Mucosa of gallbladder (tissue), 1 donor: ENCODE measurements at places on chromosomes 7 and 10. TPM values are rescaled to one million over a fixed set of nuclear protein-coding genes. Genes with fewer than 3 reads are reported as not detected.

DNA sequence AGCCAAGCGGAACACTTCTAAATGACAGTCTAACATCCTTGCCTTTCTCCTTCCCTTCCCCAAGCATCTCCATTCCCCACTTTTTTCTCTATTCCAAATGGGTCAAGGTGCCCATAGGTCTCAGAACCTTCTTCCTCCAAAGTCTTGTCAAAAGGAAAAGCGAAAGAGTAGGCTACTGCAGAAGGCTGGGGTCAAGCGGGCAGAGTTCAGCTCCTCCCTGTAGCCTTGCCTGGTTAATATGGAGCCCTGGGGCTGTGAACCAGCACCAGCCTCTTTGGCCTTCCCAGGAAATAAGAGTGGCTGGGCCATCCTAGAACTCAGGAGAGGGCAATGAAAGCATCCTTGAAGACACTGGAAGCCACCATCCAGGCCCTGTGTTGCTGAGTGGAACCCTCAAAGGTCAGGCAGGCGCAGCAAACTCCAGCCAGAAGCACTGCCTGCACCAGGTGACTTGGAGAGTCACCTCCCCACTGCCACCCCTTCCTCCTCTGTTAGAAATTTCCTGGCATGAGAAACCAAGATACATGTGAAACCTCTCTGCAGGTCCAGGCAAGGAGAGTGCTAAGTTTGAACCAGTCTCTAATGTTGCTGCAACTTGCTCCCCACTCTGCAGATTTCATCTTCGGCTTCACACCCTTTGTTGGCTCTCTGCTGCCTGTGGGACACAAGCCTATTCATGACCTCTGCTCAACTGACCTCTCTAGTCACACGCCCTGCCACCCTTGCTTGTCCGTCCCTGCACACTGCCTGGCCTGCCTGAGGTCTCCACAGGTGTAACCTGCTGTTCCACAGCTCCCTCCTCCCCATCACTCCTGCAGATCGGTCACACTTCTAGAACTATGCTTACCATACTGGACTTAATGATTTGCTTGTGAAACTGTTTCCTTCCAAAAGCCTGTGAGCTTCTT, 74.9 kb downstream of the SH3PXD2A start:
- no peak for DNase-seq

GRCh38 chr10:26755443-26755903, 58.0 kb downstream of the PDSS1 start:
- no peak for DNase-seq

- no peak for DNase-seq
Measured at GRCh38 chr10:95177429-95177828, 16.6 kb upstream of the ACSM6 start.

DNA sequence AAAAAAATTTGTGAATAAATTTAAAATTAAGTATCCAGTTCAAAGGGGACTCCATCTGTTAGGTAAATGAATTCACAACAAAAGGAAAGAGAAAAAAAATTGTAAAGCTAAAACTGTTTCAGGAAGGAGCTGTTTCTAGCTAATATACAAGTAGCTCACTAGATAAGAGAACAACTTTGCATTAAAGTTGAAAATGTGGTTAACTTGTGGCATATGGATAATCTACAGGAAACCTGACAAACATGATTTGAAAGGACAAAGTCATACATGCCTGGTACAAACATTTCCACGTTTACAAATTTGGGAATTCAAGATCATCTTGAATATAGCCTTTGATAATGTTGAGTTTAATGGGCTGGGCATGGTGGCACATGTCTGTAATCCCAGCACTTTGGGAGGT, 8.9 kb downstream of the NT5C3A start:
- DNase-seq, result no peak

- DNase-seq, result peak; percentile 69
Measured at GRCh38 chr10:71383972-71384687, 12.6 kb upstream of the CDH23 start.

GRCh38 chr10:129514568-129515451, 47.8 kb downstream of the MGMT start:
- no peak for DNase-seq

DNA sequence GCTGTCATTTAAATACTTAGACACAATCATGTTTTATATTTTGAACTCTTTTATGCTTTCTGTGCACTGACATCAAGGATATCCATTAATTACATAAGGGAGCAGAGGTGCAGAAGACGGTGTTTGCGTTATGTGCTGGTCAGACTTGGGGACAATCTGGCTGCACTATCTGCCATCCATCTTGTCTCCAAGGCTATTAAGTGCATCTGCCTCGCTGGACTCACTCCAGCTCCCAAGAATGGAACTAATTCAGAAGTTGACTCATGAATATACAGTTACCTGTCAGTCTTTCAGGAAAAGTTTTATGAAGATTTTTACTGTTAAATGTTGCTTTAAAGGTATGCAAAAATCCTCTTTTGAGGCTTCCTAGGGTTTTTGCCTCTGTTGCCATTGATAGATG, 391.0 kb downstream of the SUGCT start:
- no peak for DNase-seq

CALHM1 gene
- not detected for total RNA-seq

MRLN gene
- not detected for total RNA-seq

MTERF1 gene
- total RNA-seq, result 11.7 TPM

PLAC9 gene
- 8.5 TPM for total RNA-seq

COL1A2 gene
- 478 TPM for total RNA-seq

CPN1 gene
- total RNA-seq, result not detected

INMT gene
- 18.8 TPM for total RNA-seq

TAS2R4 gene
- 1.0 TPM for total RNA-seq

CNNM1 gene
- 1.4 TPM for total RNA-seq

SPDYE8 gene
- not detected for total RNA-seq

ERVW-1 gene
- total RNA-seq, result not detected
